Fibroblast of pulmonary artery (primary cell): ENCODE measurements at places on chromosomes 1 and 21.

DNA sequence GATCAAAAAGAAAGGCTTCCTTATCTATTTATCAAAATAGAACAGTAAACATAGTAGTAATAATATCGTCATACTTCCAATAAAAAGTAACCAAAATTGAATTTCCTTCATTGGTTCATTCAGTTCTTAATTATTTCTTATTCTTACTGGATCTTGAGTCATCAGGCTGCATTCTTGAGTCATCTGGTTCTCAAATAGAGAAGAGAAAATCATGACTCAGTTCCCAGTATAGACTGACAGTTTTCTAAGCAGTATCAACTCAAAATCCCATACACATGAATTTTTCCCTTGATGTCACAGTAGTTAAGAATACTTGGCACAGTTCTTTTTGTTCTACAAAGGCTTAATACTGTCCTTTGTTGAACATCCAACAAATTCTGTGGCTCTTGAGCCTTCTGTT, 626.9 kb upstream of the ADGRL4 start:
- peak; percentile 61 for DNase-seq

DNA sequence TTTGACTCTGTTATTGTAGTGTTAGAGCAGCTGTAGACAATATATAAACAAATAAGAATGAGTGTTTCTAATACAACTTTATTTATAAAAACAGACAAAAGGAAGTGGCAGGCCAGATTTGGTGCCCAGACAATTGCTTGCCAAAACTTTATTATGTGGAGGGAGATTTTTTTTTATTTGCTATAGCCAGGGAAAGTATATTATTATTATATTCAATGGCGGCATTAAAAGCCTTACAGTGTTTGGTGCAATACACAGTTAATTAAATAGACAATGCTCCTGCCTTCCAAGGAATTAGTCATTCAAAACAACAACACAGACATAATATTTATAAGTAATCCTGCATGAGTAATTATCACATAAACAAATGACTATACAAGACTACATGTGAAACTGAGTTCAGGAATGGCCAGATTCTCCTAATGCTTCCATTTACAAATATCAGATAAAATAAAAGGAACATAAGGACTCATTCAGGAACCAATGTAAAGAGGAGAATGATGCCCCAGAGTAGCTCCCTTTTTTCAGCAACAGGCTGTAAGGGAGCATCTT, 10.6 kb upstream of the RC3H1 start:
- no peak for DNase-seq

DNA sequence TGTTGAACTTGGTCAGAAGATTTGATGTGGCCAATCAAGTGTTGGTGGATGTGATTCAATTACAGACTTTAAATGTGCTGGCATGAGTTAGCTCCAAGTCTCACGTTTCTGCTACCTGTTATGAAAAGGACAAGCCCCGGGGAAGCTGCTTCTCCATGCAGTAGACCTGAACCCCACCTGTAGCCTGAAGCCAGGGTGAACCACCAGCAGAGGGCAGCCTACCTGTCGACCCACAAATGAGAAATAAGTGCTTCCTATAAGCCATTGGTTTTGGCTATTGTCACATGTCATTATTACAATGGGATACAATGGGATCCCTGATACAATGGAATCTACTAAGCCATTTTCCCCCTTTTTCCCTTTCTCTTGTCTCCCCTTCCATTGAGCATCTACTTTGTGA, 230.2 kb downstream of the PRDM2 start:
- DNase-seq, result peak; percentile 8

DNA sequence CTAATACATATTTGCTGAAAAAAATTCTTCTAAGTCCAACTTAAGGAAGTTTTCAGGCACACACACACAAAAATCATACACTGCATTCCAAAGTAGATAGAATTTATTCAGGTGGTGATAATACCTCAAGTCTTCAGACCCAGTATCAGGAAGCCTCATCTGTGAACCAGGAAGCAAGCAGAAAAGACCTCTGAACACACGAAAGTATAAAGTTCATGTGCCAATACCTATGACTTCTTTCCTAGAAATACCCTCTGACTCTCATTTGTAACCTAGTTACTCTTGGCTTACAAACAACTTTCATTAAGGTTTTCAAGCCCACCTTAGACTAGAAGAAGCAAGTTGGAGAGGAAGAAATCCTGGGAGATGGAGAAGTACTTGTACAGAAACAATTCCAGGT, 35.7 kb upstream of the IFNLR1 start:
- no peak for DNase-seq

DNA sequence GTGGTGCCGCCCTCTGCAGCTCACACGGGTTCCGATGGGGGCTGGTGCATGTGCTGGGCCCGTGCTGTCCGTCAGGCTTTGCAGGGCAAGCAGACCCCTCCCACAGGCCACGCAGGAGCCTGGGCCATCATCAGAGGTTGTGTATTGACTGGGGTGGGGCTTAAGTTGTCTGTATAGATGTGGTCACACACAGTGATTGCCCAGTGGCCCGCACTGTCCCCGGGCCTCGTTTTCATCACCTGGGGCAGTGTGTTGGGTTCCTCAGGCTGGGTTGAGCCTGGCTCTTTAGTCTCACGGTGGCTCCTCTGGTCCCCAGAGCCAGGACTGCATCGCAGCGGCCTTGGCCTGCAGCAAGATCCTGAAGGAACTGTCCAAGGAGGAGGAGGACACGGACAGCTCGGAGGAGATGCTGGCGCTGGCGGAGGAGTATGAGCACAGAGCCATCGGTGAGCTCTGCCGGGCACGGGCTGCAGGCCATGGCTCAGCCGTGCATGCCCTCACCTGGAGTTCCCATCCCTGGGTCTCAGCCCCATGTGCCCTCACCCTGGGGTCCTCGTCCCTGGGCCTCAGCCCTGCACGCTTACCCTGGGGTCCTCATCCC, 44.1 kb downstream of the TRPM2 start:
- no peak for DNase-seq

DNA sequence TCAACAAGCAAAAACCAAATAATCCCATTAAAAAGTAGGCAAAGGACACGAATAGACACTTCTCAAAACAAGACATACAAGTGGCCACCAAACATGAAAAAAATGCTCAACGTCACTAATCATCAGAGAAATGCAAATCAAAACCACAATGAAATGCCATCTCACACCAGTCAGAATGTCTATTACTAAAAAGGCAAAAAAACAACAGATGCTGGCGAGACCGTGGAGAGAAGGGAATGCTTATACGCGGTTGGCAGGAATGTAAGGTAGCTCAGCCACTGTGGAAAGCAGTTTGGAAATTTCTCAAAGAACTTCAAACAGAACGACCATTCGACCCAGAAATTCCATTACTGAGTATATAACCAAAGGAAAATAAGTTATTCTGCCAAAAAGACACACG, 145.1 kb upstream of the EDN2 start:
- DNase-seq, result peak; percentile 78

- no peak for DNase-seq
These were observed 47.1 kb downstream of the STX6 start for GRCh38 chr1:180975551-180975950.

- DNase-seq, result no peak
These were observed 105.8 kb downstream of the TSEN15 start for GRCh38 chr1:184157394-184157742.

GRCh38 chr1:157161901-157162300, 23.7 kb upstream of the ETV3 start:
- no peak for DNase-seq

DNA sequence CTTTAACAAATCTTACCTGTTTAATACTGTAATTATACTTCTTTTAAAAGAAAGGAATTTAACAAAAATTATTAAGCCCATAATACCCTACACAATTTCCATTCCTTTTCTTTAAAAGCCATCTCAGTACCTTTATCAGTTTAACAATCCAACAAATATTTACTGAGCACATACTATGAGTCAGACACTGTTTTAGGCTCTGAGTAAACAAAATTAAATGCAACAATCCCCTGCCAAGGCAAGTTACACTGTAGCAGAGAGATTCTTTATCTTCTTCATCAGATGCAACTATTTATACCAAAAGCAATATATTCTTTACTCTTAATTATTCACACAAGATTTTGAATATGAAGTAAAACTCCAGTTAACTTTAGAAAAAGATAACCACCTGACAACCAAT, 12.0 kb downstream of the DENND1B start:
- no peak for DNase-seq

GRCh38 chr1:151790940-151791651, 796 bp upstream of the TDRKH start:
- no peak for DNase-seq

DNA sequence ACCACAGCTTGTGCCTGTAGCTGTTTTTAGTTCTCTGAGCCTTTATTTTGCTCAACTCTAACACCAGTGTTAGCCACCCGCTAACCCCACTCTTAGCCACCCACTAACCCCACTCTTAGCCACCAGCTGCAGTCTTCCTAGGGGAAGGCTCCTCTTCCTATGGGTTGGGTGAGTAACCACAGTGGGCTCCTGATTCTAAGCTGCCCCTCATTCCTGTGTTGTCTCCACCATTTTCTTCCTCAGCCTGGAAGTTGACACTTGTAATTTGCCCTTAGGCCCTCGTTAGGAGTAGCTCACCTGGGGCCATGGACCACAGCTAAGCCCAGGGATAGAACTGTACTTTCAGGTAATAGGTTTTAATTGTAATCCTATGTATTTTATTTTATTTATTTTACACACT, 782.9 kb upstream of the TPTE start:
- DNase-seq, result no peak

- no peak for DNase-seq
These were observed 48.9 kb downstream of the GORAB start for GRCh38 chr1:170580636-170581440.

DNA sequence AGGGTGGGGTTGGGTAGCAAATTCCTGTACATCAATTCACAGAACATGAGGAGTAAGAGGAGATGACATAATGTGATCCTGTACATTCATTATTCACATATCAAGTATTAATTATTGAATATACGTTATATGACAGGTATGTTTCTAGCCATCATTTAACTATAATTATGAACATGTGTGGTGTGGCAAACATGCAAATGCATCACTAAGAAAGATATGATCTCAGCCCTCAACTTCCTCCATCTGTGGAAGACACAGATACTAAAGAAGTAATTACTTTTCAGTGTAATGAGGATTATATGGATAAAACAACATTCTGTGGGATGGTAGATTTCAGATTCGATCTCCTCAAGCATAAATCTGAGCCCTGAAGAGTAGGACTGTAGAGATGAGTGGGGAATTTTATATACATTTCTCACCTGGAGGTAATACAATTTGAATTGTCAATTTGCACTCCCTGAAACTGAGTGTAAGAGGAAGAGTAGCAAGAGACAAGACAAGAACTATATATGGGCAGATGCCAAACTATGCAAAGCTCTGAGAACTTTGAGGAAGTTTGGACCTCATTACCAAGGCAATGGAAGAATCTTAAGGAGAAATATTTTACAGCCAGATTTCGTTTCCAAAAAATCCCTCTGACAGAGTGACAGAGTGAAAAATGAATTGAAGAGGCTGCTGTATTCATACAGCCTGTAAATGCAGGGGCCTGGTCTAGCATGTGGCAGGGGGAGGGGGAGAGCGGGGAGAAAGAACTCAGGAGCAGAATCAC, 275.5 kb downstream of the TPR start:
- DNase-seq, result no peak

DNA sequence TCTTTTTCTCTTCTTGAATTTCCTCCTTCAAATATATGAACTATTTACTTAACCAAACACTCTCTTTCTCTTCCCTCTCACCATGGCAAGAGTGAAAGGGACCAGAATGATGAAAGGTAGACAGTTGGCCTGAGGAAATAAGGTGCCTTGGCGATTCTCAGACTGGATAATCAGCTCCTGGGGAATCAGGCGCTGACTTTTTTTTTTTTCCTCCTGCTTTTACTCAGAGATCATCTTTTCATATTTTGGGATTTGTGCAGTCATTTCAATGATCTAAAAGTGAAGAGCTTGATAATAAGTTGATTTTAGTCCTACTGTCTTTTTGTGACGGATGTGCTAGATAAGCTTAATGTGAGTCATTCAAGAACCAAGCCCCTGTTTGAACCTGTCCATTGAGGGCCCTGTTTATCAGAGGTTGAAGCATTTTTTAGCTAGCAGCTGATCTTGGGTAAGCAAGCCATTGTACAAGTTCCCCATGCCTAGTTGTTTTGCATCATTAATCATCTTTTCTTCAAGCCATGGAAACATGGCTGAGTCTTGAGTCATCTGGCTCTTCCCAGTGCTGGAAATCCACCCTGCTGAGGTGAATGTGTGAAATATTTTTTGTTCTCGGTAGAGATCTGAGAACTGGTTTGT, 40.8 kb downstream of the ITSN1 start:
- peak; percentile 93 for DNase-seq

DNA sequence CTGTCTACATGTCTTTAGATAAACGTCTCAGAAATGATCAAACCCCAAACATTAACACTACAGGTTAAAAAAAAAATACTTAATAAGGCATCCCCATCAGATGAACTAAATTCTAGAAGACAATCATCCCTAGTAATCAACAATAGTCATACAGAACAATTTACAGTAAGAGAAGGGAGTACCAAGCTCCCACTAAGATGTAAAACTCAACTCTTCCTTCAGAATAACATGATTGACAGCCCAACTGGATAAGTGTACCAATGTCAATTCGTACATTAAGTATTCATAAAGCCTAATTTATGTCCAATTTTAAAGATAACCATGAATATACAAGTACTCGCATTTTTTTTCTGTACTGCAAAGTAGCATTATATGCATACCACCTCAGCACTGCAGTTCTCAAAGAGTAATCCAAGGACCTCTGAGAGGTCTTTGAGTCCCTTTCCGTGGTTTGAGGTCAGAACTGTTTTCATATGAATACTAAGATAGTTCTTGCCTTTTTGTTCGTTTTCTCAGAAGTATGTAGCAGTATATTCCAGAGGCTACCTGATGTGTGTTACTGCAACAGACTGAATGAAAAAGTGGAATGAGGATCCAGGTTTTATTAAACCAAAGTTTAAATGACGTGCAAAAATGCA, 6.6 kb downstream of the SCAF4 start:
- DNase-seq, result no peak

GRCh38 chr1:205658943-205659581, 21.2 kb downstream of the SLC45A3 start:
- peak; percentile 67 for DNase-seq

- no peak for DNase-seq
These were observed 98.5 kb downstream of the CDC42BPA start for GRCh38 chr1:227219715-227220292.

DNA sequence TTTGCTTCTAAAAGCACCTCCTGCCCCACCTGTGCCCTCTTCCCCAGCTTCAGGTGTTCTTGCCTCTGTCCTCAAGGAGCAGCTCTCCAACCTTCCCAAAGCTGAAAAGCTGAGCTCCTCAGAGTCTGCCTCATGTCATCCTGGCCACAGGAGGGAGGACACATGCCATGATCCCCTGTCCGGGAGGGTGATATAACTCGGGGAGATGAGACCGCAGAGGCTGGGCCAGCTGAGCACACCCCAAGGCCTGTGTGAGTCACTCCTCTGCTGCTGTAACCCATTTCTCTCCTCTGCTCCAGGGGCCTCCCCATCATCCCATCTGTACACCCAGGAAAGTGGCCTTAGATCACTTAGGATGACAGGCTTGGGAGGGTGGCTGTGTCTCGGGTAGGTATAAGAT, 49.8 kb downstream of the EPHB2 start:
- DNase-seq, result no peak
